ENCODE measurements at places on chromosomes 11 and 22.

DNA sequence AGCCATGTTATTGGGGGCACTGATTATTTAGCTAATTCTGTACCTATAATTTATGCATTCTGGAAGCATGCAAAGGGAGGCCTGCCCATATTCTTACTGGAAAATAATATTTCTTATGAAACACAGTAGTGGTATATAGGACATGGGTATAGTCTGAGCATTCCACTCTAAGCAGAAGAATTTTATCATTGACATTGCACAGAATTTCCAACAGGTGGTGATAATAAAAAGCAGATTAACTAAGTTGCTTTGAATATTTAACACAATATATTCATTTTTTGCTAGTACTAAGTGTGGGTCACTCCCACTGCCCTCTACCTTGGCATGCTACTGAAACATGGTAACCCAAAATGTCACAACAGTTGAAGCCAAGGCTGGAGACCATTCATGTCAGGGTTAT is 728.8 kb upstream of the FAT3 start:
- no peak for DNase-seq

GRCh38 chr11:123000721-123001120 is 19.1 kb upstream of the BSX start:
- DNase-seq: no peak

- no peak for DNase-seq
These were observed 415 bp downstream of the CENATAC start for GRCh38 chr11:118998388-118998717.

- no peak for DNase-seq
These were observed 143.2 kb downstream of the BBOX1 start for GRCh38 chr11:27183672-27184457.

Measured in BJ (cell line).